ENCODE measurements at places on chromosomes 6 and 20. TPM values are rescaled to one million over a fixed set of nuclear protein-coding genes. Genes with fewer than 3 reads are reported as not detected.

GRCh38 chr20:46169245-46170171 is 51.4 kb downstream of the CD40 start:
- DNase-seq, result no peak

The ARG1 gene
- total RNA-seq, result not detected

- no peak for DNase-seq
Measured at GRCh38 chr20:55893031-55893430, 112.3 kb downstream of the CBLN4 start.

The CMTR1 gene
- total RNA-seq, result 74.1 TPM

DNA sequence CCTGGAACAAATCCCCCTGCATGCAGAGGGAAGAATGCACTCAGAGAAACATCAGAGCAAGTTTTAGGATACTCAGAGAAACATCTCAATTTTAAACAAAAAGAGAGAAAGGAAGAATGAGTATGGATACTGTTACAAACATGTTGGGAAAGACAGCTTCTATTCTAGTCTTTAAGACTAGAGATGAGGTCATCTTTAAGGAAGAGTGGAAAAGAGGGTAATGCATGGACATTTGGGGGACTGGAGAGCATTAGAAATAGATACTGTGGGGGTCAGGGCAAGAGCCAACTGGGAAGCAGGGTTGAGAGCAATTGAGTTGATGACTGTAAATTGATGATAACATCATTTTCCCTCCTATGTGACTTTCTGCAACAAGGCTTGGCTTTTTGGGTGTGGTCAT is 431.2 kb downstream of the CDH26 start:
- DNase-seq, result no peak

The ZBP1 gene
- total RNA-seq, result 4.8 TPM

- DNase-seq, result no peak
Measured at GRCh38 chr20:1841554-1842140, 53.6 kb upstream of the SIRPA start.

The SPEF1 gene
- total RNA-seq, result 0.36 TPM

The EEF1E1 gene
- total RNA-seq, result 38.2 TPM

The OSER1 gene
- 21.9 TPM for total RNA-seq

The C2 gene
- not detected for total RNA-seq

- no peak for DNase-seq
Measured at GRCh38 chr6:152050451-152051195, 243.1 kb downstream of the ESR1 start.

DNA sequence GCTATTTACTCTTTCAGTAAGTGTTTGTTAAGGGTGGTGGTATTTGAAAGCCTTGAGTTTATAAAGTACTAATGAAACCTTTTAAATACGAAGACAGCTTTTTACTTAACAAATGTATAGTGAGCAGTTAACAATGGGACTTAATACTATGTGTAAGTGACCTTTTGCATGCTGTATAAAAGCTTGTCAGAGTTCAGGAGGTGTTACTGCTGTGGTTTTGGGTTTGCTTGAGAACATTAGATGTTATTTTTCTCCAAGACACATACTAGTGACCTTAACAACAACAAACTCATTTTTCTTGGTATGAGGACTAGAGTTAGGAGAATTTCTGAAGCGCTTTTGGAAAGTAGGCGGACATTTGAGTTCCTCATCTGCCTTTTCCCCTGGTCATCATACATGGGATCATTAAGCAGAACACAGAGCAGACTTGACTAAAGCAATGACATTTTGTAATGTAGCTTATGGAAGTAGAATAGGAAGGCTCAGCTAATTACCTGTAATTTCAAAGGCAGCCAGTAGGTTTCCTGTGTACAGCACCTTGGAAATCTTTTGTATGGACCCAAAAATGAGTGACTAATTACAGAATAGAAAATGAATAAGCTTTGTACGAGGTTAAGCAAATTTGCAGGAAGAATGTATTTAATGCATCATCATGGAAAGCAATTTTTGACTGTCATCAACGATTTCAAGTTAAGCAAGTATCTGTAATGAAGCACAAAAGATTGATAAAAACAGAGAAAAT is 14.1 kb downstream of the CDYL start:
- no peak for DNase-seq

DNA sequence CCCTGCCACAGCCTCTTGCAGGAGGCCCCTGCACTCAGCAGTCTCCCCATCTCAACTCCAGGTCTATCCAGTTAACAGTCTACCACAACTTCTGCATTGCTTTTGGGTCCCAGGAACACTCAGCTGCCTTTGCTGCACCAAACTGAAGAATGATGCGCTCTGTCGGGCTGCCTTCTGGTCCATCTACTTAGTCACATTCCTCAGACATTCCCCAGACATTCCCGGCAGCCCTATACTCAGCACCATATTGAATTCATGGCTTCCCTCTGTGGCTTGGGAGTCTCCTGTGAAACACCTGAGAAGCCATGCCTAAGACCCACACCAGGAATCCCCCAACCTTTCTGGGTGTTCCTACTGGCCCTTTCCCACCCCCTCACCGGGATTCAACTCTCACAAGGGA is 99.6 kb upstream of the COL21A1 start:
- DNase-seq, result no peak

The FGD2 gene
- total RNA-seq, result 9.3 TPM

The ESR1 gene
- total RNA-seq, result 4.9 TPM

The MAP1LC3A gene
- 6.4 TPM for total RNA-seq

DNA sequence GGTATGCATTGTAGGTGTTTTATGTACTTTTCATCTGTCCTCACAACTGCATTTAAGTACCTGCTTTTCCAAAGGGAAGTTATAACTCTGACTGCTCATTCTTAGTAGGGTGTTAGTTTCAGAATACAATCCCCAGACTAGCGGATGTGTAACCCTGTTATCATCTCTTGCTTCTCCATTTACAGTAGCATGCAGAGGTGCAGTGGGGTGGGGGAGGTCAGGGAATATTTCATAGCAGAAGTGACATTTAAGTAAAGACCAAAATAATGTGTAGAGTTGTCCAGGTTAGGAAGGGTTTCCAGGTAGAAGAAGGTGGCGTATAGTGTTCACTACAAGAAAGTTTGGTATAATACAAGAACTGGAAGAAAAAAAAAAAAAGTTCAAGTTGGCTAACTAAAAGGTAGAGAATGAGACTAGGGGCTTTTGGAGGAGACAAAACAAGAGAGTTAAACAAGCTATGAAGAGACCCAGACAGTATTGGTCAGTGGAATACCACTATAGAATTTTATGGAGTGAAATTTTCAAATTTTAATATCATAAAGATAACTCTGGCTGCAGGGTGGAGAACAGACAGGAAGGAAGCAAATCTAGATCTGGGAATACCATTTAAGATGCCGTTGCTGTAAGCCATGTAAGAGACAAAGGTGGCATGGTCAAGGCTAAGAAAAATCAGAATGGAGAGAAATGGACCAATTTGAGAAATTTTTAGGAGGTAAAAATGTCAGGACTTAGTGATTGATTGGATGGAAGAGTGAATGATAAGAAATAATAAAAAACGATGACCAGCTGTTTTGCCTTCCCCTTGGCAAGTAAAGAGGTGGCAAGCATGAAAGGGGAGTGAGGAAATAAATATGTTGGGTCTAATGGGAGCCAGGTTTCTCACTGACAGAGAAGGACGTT is 2.2 kb upstream of the AHI1 start:
- DNase-seq, result no peak

DNA sequence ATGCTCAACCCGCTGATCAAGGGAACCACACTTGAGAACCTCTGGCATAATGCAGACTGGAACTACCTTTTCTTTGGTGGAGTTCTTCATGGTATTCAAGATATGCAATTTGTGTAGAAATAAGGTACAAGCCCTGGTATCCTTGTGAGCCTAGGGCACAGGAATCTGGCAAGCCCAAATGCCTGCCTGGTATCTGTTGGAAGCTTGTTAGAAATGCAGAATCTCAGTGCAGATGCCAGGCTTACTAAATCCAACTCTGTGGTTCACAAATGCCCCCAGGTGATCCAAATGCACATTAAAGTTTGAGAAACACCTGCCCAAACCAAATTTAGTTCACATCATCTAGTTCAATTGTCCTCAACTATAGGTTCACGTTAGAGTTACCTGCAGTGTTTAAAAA is 159.8 kb upstream of the LAMP5 start:
- DNase-seq, result no peak

The PLTP gene
- 3.0 TPM for total RNA-seq

The NT5E gene
- 0.56 TPM for total RNA-seq

- no peak for DNase-seq
Measured at GRCh38 chr6:158789115-158789917, 29.9 kb downstream of the EZR start.

- DNase-seq, result no peak
Measured at GRCh38 chr6:125913864-125914351, 42.7 kb upstream of the HINT3 start.

DNA sequence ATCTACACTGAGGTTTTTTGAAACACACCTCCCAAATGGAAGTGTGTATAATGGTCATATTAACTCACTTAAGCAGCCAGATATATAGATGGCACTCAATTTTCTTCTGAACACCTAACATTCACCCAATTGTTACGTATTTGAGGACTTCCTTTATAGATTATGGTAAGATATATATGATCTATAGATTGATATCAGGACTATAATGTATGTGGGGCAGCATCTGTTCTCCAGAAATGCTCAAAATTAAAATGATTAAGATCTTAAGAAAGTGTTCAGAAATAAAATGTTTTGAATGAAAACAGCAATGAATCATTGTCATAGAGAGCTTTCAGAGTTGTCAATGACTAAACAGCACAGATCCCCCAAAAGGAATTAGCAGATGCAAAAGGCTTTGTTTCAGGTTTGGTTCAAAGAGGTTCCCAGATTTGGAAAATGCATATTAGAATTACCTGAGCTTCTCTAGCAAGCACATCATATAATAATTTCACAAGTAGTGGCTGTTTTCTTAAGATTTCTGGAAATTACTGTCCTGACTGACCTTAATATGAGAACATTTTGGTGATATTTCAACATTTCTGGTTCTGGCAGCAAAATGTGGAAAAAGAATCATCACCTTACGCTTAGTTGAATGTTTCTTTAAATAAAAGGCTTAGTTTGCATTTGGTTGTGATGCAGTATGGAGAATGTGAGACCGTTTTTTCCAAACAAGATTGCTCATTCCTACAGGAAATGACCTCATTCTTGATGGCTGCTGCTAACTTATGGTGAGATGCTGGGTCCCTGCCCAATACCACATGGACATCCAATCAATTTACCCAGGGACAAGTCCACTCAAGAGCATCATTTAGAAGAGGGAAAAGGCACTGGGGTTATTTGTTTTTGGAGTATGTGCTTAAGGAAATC is 31.5 kb downstream of the TRAF3IP2 start:
- no peak for DNase-seq

The BANF2 gene
- not detected for total RNA-seq

- no peak for DNase-seq
Measured at GRCh38 chr6:168047841-168048723, 30.9 kb downstream of the FRMD1 start.

DNA sequence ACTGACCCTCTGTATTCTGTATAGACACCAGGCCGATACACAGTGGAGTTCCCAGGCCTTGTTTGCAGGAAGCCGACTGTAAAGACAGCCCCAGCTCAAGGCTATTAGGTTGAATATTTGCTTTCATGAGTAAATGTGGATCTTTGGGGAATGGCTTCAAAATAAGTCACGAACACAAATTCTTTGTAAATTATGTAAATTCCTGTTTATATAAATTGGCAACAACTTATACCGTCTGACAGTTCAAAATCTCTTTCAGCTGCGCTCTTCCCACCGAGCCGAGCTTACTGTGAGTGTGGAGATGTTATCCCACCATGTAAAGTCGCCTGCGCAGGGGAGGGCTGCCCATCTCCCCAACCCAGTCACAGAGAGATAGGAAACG is 24.7 kb downstream of the EDN3 start:
- DNase-seq, result no peak

DNA sequence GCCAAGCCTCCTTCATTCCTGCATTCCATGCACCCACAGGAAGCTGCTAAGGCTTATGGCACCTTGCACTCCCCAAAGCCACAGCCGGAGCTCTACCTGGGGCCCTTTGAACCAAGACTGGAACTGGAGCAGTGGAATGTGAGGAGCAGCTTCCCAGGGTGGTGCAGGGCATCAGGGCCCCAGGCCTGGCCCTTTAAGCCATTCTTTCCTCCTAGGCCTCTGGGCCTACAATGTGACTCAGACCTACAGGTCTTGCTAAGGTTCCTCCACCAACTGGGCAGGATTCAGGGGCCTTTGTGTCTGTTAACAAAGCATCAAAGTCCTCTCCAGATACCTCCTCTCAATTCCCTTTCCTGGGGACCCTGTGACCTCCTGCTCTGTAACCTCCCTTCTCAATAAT is 36.2 kb downstream of the SF3B5 start:
- no peak for DNase-seq

DNA sequence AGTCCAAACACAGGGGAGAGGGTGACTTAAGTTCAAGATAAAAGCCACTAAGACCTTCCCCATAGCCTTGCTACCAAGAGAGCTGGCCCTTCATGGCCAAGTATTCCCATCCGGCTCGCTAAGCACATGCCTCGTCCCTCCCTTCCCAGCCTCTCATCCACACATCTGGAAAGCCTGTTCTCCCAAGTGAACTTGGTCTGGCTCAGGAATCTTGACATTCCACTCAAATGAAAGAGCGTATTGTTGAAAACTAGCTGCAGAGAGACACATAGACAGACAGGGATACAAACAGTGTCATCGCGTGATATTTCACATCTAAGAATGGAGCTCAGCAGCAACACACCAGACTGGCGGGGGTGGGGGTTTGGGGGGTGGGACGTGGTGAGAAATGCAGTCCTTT is 182.8 kb upstream of the FOXQ1 start:
- no peak for DNase-seq

The FNDC1 gene
- total RNA-seq, result not detected

The NRSN2 gene
- total RNA-seq, result 5.5 TPM

The FAM209B gene
- 1.5 TPM for total RNA-seq

The DTD1 gene
- 46.1 TPM for total RNA-seq

DNA sequence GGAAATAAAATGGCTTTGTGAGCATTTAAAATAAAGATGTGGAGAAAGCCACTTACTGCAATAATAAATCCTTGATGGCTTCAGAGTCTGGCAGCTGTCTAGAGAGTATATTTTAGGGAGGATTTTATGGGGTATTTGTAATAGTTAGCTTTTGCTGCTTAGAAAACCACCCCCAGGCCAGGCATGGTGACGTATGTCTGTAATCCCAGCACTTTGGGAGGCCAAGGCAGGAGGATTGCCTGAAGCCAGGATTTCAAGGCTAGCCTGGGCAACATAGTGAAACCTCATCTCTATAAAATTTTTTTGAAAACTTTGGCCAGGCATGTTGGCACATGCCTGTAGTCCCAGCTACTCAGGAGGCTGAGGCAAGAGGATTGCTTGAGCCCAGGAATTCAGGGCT is 63.8 kb downstream of the ISM1 start:
- no peak for DNase-seq

All from natural killer cell treated with Interleukin-12 subunit alpha and Interleukin-12 subunit beta and Interleukin-15 and Interleukin-18, amount 100 ng/mL, for 72 hours (primary cell).